ENCODE measurements at places on chromosomes 6 and 20.

DNA sequence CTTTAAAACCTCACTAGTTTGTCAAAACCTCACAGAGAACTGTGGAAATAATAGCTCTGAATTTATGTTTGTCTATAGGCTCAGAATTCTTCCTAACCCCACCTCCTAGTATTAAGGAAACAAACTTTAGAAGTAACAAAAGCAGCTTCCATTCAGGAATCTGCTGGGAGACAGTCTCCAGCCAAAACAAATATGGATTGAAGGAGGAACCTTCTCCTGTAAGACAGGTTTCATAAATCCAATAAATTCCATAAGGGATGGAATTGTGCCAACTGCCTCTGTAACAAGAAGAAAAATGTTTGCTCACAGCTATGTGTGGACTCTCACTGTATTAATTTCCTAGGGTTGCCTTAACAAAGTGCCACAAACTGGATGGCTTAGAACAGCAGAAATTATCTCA, 7.5 kb downstream of the SYCP2 start:
- DNase-seq, result no peak

GRCh38 chr20:1467355-1468116, 887 bp upstream of the NSFL1C start:
- no peak for DNase-seq

DNA sequence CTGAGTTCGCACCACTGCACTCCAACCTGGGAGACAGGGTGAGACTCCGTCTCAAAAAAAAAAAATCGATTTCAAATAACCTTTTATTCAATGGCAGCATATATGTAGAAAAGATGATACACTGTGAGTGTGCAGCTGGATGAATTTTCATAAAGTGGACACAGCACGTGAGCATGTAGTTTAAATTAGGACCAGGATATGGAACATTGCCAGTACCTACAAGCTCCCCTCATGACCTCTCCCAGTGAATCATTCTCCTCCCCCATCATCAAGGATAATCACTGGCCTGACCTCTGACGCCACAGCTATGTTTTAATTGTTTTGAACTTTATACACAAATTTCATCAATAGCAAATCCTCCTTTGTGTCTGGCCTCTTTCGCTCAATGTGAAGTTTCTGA, 53.8 kb upstream of the HDAC2 start:
- no peak for DNase-seq

DNA sequence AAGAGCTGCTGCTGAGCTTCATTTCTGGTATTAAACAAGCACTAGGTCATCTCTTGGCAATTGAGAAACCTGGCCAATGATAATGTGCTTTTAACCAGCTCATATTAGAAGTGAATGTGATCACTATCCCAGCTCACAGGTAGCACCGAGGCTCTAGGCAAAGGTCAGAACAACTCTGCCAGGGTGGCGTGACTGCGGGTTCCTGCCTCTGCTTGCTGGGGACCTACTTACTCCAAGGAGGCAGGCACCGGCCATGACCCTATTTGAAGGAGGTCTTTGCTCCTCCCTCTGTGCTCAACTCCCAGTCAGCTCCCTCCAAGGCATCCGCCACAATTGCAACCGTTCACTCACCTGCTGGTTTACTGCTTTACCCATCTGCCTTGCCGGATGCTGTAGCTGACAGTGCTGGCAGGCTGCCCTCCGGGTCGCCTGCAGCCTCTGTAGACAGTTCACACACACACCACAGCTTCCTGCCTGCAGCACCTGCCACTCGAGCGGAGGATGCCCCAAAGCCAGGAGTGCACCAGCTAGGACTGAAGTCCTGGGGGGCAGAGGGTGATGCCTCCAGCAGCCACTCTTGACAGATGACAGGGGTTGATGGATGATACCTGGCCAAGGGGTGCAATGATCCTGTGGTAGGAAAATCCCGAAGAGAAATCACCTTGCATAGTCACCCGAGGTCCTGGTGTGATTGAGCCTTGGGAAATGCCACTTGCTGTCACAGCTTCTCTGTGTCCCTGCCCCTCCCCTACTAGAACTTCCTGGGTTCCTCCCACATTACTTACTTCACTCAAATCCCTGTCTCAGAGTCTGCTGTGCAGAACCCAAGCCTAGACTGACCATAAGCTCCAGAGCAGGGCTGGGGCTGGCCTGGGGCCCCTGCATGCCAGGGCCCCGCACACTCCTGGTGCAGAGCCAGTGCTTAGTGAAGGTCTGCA, 8.8 kb upstream of the VSX1 start:
- no peak for DNase-seq

- DNase-seq, result no peak
Measured at GRCh38 chr6:54541541-54541940, 233.3 kb downstream of the TINAG start.

DNA sequence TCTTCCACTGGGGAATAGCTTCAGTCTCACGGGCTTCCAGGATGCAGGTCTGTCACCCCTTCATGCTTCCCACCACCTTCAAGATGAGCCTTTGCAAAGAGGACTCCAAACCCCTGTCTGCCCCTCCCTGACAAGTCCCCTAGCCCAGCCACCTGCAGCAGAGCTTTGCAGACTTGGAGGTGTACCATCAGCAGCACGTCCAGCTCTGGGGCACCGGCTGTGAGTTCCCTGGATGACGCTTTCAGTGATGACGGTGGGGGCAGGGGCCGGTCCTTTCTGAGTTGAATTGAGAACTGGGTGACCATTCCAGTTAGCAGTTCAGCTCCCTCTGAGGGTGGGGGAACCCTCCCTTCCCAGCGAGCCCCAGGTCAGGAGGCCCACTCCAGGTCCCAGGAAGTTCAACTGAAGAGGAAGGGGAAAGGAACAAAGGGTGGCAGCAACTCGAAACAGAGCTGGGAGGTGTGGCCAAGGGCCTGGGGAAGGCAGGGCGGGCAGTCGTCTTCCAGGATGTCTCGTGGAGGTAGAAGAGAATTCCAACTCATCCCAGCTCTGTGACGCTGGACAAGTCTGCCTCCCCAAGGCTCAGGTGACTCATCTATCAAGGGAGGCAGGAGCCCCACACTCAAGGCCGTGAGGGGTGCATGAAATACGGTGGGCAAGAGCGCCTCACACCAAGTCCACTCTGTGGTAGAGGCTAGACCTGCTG, 86.0 kb downstream of the PTPN1 start:
- no peak for DNase-seq

GRCh38 chr6:137588472-137588871, 94.3 kb upstream of the OLIG3 start:
- no peak for DNase-seq

- peak; percentile 84 for DNase-seq
Measured at GRCh38 chr6:7051780-7052442, 55.9 kb upstream of the RREB1 start.

DNA sequence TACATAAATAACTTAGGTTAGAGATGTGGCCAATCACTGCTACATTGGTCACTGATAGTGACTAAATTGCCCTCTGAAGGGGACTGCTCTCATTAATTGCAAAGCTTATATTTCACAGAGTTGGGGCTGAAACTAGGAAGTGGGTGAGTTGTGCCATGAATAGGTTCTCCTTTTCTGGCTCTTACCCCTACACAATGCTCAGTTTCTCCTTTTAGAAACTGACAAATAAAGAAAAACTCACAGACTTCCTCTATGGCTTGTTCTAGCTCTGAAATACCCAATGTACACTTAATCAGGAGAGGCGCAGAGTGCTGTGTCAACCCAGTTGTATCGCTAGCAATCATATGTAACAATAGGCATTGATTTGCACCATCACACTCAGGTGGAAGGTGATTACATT, 41.2 kb upstream of the PROKR2 start:
- no peak for DNase-seq

GRCh38 chr6:154611241-154611640, 100.8 kb upstream of the CNKSR3 start:
- DNase-seq, result no peak

GRCh38 chr20:11890331-11891076, 27.2 kb upstream of the BTBD3 start:
- peak; percentile 82 for DNase-seq

DNA sequence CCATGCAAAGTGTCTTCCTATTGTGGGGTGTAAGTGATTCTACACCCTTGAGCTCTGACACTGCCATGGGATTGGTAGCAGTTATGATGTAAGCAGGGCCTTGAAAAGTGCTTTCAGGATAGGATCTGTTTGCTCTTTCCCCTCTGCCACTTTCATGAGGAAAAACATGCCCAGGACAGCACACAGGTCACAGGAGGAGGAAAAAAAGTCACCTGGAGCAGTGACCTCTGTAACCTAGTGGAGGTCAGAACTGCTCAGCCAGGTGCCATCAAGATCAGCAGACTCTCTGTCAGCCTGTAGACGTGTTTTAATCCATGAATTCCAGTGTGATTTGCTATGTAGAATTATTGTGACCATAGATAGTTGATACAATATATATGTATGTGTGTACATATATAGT, 92.7 kb upstream of the BMP2 start:
- no peak for DNase-seq

GRCh38 chr20:50575865-50576720, 65.9 kb downstream of the PTPN1 start:
- DNase-seq, result peak; percentile 60

GRCh38 chr6:44556046-44556445, 168.5 kb downstream of the CDC5L start:
- DNase-seq, result no peak

DNA sequence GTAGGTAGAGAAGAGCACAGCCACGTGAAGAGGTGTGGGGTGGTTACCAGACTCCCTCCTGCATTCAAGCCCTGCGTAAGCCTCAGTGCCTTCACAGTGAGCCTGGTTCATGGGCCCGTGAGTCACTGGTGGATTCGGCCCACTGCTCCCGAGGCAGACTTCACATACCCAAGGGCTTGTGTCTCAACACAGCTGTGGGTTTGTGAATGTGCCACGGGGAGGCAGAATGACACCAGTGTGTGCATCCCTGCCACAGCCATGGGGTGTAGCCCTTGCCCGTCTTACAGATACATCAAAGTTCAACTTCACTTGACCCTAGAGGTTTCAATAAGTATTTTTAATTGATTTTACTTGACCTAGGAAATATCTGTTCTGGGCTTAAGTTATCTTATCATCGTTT, 108.5 kb downstream of the MAP3K4 start:
- DNase-seq, result no peak

GRCh38 chr6:107656883-107657282, 167.0 kb downstream of the SOBP start:
- no peak for DNase-seq

DNA sequence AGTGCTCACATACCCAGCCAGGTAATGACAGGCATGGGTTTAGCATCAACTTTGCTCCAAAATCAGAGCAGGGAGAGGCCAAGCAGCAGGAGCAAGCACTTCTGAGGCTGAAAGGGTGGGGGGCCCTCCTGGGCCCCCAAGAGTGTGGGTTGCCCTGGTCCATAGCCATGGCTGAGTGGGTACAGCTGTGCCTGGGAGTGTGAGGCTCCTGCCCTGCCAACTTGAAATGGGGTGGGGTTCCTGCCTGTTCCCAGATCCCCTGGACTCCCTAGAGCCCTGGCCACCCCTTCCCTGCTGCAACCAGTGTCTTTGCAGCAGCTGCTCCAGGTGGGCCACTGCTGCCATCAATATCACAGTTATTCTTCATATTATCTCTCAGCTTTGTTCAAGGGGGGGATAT, 1224.2 kb upstream of the GJE1 start:
- DNase-seq, result no peak

DNA sequence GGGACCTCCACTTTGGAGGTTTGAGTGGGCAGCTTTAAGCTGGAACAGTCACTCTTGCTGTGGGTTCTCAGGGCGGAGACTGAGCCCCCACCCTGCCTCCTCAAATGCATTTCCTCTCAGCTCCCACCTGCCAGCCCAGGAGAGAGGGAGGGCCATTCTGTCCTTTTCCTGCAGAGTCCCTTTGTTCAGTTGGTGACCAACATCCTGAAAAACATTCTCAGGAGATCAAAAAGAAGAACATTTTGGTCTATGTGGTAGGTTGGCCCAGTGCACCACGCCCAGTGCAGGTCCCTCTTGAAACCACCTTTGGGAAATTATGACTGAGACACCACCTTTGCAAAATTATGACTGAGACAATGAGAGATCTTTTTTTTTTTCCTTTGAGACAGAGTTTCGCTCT, 13.4 kb downstream of the SLC52A3 start:
- no peak for DNase-seq

- DNase-seq, result no peak
Measured at GRCh38 chr6:98711380-98711779, 123.0 kb upstream of the POU3F2 start.

GRCh38 chr6:149897855-149898744, at the start of gene RAET1E:
Gene RAET1E (minus strand): TSS chr6:149898113. CDS start chr6:149890901, 7,212 bp downstream.
- no peak for DNase-seq

- no peak for DNase-seq
Measured at GRCh38 chr6:160163425-160163824, 41.8 kb downstream of the SLC22A1 start.

- DNase-seq, result no peak
Measured at GRCh38 chr20:62356589-62357186, 10.4 kb downstream of the LAMA5 start.

DNA sequence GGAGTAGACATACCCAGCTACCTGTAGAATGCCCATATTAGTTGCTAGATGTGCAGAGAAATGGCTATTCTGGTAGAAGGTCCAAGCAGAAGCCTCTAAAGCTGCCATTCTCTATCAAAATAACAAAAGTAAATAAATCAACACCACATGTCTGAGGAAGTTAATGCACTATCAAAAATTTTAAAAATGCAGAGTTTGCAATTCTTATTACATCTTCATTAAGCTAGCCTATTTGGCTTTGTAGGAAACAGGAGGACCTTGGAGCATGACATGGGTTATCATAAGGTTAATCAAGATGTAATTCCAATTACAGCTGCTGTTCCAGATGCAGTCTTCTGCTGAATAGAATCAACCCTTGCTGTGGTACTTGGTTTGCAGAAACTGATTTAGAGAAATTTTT, 188.4 kb downstream of the TBX18 start:
- DNase-seq, result no peak

GRCh38 chr6:136103763-136104311, 146.3 kb downstream of the MTFR2 start:
- DNase-seq, result no peak

DNA sequence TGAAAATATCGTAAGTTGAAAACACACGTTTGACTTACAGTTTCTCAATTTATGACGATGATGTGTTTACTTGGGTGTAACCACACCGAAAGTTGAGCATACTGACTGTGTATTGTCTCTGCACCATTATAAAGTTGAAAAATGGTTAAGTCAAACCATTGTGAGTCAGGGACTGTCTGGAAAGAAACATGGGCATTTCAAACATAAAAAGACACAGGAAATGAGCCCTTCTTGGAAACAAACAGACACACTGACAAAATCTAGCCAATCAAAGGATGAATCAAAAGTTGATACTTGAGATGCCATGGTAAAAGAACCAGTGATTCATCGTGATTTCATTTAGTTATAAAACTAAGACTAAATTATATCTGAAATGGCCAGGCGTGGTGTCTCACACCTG, 5.3 kb downstream of the POPDC3 start:
- no peak for DNase-seq

DNA sequence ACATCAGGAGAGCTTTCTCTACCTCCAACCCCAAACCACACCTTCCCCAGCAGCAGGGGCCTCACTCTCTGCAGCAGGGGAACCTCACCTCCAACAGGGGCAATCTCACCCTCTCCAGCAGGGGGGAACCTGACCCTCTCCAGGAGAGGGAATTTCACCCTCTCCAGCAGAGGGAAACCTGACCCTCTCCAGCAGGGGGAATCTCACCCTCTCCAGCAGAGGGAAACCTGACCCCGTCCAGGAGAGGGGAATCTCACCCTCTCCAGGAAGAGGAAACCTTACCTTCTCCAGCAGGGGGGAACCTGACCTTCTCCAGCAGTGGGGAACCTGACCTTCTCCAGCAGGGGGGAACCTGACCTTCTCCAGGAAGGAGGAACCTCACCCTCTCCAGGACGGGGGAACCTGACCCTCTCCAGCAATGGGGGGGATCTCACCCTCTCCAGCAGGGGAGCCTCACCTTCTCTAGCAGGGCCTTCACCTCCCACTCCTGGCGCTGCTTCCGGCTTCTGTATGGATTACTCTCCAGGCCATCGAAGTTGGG, 3.1 kb downstream of the B3GALT4 start:
- no peak for DNase-seq

Data from GM20000 (cell line).